ENCODE measurements at places on chromosomes 7 and 10.

DNA sequence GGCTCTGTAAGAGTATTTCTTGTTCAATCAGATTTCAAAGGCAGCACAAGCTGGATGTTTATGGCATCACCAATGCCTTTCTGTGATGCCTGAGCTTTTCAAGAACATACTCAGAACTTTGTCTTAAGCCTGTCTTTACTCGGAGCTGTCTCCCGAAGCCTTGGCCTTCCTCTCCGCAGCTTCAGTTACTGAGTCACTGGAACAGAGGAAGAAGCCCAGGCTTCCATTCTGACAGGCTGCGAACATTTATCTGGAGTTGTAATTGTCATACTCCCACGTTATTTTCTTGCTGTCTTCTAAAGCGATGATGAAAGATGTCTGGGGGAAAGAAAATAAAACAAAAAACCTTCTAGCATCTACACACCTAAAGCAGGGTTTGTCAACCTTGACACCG is 43.9 kb downstream of the GRK5 start:
- no peak for DNase-seq

GRCh38 chr10:93553482-93554315 is 12.8 kb upstream of the FFAR4 start:
- no peak for DNase-seq

DNA sequence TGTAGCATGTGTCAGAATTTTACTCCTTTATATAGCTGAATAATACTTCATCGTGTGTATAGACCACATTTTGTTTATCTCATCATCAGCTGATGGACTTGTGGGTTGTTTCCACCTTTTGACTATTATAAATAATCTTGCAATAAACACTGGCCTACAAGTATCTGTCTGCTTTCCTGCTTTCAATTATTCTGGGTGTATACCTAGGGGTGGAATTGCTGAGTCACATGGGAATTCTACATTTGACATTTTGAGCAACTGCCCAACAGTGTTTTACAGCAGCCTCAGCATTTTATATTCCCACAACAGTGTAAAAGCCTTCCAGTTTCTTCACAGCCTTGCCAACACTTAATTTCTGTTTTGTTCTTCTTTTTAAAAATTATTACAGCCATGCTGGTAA is 200.3 kb upstream of the PRSS1 start:
- DNase-seq: no peak

GRCh38 chr7:84735677-84736076 is 451.2 kb downstream of the SEMA3D start:
- no peak for DNase-seq

- DNase-seq: no peak
Measured at GRCh38 chr7:117259615-117260014, 63.2 kb downstream of the WNT2 start.

- DNase-seq: no peak
Measured at GRCh38 chr7:39164887-39165286, 187.2 kb downstream of the POU6F2 start.
